ENCODE measurements at places on chromosomes 5 and 9.

- DNase-seq, result no peak
Measured at GRCh38 chr9:71752928-71753327, 15.4 kb downstream of the CEMIP2 start.

- DNase-seq, result no peak
Measured at GRCh38 chr5:8376478-8376877, 507.5 kb downstream of the MTRR start.

DNA sequence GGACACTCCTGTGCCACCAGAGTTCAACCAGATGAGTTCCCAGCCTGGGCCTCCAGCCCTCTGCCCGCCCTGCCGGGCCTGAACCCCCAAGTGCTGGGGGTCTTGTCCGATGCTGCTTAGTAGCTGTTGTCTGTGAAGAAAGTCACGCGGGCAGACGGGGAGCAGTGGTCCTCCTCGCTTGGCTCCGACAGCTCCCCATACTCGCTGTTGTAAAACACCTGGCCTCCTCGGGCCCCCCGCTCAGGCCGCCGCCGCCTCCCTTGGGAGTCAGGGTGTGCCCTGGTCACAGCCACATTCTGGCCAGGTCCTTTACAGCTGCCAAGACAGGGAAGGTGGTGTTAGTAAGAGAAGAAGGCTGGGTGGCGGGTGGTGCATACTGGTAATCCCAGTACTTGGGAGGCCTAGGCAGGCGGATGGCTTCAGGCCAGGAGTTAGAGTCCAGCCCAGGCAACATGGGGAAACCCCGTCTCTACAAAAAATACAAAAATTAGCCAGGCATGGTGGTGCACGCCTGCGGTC is 11.8 kb upstream of the SCGB3A1 start:
- no peak for DNase-seq

- peak; percentile 82 for DNase-seq
Measured at GRCh38 chr5:138336952-138337684, 948 bp upstream of the FAM53C start.

- DNase-seq, result peak; percentile 49
Measured at GRCh38 chr5:176629853-176630680, at the start of the genes EIF4E1B and SNCB. TSS of gene EIF4E1B (plus strand) at chr5:176630675. CDS start at chr5:176642788, 12,113 bp downstream. TSS of gene SNCB (minus strand) at chr5:176630534. CDS start at chr5:176629654, 880 bp downstream.

DNA sequence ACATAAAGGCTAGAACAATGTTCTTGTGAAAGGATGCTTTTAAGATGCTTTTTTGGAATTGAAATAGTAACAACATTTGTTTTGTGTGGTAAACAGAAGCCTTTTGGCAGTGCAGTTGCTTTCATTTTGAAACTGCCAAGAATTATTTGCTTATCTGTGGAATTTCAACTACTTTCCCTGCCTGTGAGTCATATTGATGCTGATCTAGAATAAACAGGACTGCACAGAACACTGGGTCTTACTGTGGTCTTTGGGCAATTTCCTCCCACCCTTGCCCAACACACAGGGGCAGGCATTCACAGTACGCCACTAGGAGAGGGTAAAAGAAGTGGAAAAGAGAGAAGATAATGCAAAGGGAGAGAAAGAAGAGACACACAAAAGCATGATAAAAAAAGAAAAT is 483.7 kb downstream of the ELAVL2 start:
- DNase-seq, result no peak

DNA sequence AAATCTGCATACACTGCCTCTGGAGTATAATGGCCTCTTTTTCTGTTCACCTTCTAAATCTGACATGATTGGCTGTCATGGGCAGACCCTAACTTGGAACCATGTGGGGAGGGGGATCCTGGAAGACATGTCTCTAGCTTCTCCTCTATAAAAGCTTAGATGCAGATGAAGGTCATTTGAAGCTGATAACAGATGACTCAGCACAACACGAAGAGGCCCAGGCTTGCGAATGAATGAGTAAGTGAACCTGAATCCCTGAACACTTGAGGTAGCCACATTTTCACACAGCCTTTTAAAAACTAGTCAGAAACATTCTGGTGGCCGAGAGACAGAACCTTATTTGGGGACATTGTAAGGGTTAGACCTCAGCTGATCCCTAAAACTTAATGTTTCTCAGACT is 282.6 kb downstream of the ELAVL2 start:
- DNase-seq, result no peak

- no peak for DNase-seq
Measured at GRCh38 chr5:109242518-109242917, 167.3 kb downstream of the PJA2 start.

DNA sequence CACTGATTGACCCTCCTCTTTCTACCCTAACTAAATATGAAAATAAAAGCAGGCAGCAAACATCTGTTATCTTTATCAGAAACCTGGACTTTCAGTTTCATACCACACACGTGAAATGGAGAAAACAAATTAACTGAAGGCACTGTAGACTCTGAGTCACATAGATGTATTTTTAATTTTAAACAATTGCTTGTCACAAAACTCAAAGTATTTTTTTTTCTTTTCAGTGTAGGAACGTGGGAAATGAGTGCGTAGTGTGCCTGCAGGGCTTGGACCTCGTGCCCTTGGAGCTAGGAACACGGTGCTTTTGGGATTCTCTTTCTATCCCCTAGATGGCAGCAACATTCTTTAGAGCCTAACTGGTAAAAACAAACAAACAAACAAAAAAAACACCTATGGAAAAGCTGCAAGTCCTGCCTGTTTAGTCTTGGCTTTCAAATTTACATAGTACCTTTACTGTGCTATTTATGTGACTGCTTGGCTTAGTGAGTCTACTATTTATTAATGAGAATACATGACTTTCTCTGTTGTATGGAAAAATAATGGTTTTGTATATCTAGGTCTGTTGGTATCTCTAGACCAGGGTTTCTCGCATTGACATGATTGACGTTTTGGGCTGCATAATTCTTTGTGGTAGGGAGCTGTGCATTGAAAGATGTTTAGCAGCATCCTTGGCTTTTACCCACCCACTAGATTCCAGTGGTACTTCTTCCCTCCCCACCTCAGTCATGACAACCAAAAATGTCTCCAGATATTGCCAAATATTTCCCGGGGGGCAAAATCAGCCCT is 16.8 kb upstream of the ACTBL2 start:
- peak; percentile 65 for DNase-seq

DNA sequence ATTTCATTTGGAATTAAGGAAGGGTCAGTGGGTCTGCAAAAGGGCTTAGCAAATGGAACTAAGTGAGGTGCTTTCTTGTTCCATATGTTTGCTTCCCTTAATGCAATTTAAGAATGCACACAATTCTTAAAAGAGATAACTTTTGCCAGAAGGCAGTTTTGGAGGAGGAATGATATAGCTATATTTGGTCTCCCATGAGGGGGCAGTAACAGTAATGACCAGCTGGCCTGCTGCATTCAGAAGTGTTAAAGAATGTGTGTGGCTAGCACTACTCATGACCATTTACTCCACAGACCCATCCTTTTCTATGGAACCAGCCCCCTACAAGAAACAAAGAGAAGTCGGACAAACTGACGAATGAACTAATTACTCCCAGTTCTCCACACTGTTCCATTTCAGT is 638.9 kb downstream of the RAB3C start:
- peak; percentile 5 for DNase-seq

GRCh38 chr5:57184322-57184721 is 10.5 kb downstream of the GPBP1 start:
- DNase-seq, result no peak

DNA sequence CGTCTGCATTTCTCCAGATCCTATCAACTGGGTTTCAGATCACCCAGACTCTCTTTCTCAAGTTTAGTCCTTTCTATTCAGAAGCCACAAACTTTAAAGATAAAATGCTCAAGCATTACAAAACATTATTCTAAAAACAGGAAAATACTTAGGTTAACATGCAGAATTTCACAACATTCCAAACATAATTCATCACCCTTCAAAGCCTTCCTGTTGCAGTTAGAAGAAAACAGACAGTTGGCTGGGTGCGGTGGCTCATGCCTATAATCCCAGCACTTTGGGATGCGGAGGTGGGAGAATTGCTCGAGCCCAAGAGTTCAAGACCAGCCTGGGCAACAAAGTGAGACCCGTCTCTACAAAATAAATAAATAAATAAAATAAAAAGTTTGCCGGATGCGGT is 7.7 kb upstream of the OCLN start:
- no peak for DNase-seq

GRCh38 chr5:113804264-113804663 is 290.8 kb downstream of the YTHDC2 start:
- DNase-seq, result peak; percentile 1

DNA sequence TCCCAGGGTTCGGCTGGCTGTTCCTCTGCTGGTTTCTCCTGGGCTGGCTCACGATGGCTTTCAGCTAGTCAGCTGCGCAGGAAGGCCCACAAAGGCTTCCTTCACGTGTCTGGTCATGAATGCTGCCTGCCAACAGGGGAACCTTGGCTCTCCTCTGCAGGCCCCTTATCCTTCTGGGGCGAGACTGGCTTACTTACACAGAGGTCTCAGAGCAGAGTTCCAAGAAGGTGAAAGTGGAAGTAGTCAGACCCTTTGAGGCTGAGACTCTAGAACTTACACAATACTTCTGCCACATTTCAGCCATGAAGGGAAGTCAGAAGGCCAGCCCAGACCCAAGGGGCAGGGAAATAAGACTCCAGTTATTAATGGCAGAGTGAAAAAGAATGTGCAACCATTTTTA is 99.5 kb downstream of the LHFPL2 start:
- DNase-seq, result no peak

DNA sequence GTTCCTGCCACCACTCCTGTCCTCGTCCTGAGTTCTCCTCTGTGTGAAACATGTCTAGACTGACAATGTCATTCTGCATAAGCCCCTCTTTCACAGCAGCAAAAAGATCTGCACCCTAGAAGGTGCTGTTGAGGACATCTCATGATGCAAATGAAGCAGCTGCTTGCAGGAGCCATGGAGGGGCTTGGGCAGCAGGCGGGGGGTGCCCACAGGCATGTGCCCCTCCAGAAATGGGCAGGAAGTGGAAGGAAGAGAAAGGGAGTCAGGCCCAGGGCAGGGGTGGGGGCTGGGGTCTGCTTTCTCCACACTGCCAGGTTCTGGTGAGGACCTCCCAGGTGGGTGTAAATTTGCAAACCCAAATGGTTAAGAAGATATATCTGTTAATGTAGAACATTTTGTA is 54.5 kb upstream of the KCNMB1 start:
- DNase-seq, result no peak

- peak; percentile 56 for DNase-seq
Measured at GRCh38 chr9:109010746-109011145, 2.6 kb downstream of the CTNNAL1 start.

- DNase-seq, result no peak
Measured at GRCh38 chr5:64145216-64145895, 20.3 kb upstream of the RNF180 start.

DNA sequence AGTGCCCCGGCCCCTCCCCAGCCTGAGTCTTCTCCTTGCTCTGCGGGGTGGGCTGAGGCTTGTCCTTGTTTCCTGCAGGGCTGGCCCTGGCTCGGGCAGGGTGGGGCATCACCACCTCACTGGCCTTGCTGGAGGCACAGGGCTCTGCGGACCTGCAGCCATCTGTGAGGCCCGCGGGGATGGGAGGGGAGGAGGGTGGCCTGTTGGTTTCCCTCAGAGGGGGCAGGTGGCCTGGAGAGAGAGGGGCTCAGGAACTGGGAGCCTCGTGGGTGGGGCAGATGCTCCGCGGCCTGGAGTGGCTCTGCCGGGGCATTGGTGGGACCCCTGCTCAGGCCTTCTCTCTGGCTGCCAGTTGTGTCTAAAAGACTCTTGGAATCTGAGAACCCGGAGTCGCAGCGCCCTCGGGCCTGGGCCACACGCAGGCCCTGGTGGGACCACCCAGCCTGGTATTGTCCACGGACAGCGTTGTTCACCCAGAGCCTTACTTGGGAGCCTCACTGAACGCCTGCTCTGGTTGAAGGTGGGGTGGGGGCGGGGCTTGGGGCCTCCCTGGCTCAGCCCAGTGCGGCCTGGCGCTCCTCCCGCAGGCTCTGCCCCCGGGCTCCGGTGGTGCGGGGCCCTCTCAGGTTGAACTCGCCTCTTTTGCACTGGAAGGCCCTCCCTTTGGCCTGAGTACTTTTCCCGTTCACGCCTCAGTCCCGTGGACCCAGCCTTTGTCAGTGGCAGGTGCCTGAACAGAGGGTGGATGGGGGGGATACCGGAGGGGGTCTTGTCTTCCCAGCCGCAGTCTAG is 111.3 kb downstream of the RXRA start:
- DNase-seq, result no peak

DNA sequence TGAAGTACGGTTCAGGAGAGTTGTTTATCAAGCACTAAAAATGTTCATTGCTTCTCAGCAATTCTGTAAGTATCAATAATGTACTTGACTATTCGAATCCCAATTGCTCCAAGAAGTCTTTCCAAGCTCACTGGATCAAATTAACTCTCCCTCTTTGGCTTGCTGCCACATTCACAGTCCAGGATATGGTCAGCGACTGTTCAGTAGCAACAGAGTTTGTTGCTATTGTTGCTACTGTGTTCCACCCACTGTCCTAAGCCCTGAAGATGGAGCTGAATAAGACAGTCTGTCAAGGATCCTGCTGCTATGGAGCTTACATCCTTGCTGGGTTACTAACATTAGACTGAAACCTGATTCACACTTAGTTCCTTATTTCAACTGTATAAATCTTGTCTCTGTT is 110.8 kb downstream of the FGF10 start:
- DNase-seq, result no peak

GRCh38 chr9:91720751-91721705 is 229.0 kb downstream of the ROR2 start:
- no peak for DNase-seq

GRCh38 chr5:151318850-151319732 is 15.5 kb upstream of the SLC36A3 start:
- peak; percentile 22 for DNase-seq

GRCh38 chr9:134916161-134916665 is 1.5 kb downstream of the FCN1 start:
- no peak for DNase-seq

GRCh38 chr5:177498013-177498787 is 796 bp upstream of the PDLIM7 start:
- no peak for DNase-seq

- DNase-seq, result no peak
Measured at GRCh38 chr9:110126499-110126941, 81.4 kb downstream of the C9orf152 start.

- DNase-seq, result no peak
Measured at GRCh38 chr5:161545344-161546094, 1.0 kb downstream of the GABRB2 start.

GRCh38 chr5:7422316-7423106 is 26.6 kb downstream of the ADCY2 start:
- no peak for DNase-seq

GRCh38 chr5:157648275-157648990 is 3.8 kb downstream of the SOX30 start:
- no peak for DNase-seq

- peak; percentile 35 for DNase-seq
Measured at GRCh38 chr5:156824800-156825199, 25.3 kb upstream of the PPP1R2B start.

GRCh38 chr9:115397591-115398312 is 279.8 kb upstream of the TNC start:
- no peak for DNase-seq

GRCh38 chr5:1019001-1019905 is 10.7 kb downstream of the NKD2 start:
- DNase-seq, result no peak

DNA sequence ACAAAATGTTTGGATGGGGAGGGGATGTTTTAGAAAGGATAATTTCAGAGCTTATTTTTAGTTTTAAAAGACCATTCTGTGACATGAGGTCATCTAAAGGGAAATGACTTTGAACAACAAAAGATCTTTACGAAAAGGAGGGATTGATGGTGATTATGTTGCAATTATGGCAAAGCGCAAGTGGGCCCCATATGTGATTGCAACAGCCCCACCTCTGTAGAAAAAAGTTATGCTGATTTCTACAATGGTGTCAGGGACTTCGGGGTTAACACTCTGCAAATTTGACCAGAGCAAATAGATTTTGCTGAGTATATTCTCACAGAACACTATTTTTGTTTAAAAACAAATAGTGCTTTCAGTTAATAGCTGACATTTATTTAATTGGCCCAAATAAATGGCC is 312.8 kb downstream of the NSG2 start:
- DNase-seq, result no peak

All from ACHN (cell line).